T-helper 2 cell treated with Interferon-gamma antibody and Interleukin-4, amounts not matched to agents 5 μg/mL and 100 μg/mL, for 36 hours (primary cell): ENCODE measurements at places on chromosomes 4 and X.

DNA sequence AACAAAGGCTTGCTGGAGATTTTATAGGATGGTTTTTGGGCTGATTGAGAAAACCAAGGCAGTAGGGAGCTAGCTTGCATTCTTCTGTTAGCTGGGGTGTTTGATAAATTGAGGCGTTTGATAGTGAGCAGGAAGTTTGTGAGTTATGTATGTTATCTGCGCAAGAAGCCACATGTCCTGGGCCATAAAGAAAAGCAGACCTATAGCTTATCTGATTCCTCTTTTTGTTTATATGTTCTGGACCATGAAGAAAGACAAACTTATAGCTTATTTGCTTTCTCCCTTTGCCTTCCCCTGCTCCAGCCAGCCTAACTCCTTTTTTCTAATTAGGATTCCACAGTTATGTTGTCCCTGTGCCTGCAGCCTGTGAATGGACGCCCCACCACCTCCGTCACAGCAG lies 9.2 kb downstream of the HNRNPH2 start:
- no peak for DNase-seq

- no peak for DNase-seq
These were observed 15.7 kb upstream of the BANK1 start for GRCh38 chr4:101774807-101775206.

DNA sequence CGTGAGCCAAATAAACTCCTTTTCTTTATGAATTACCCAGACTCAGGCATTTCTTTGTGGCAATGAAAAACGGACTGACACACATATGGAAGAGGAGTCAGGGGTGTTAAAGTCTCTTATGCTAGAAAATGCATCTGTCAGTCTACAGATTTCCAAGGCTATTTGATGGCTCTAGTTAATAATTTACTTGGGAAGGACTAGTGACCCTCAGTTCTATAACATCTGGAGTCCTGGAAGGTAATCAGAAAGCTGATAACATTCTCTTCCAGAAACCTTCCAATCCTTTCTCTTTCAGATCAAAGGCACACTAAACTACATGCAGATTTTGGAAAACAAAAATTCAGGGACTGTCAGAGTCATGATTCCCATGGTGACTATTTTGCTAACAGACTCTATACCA lies 142.0 kb upstream of the TEX13D start:
- DNase-seq, result no peak

DNA sequence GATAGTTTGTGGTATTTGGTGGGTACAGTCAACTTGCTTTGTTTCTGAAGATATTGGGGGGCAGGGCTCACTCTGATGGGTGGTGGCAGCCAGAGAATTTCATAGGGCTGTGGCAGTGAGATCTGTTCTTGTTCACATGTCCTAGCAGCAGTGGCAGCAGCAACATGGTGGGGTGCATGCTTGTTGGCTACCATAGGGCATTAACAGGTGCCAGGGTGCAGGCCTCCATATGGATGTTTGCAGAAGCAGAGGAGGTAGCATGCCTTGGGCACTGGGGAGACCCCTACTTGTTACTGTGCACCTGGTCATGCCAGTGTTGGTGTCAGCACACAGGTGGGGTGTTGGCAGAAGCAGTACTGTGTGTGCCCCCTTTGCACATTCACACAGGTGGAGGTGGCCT lies 96.3 kb upstream of the ZC4H2 start:
- DNase-seq, result no peak

- peak; percentile 6 for DNase-seq
These were observed 24.4 kb upstream of the PLAC8 start for GRCh38 chr4:83138946-83139345.

DNA sequence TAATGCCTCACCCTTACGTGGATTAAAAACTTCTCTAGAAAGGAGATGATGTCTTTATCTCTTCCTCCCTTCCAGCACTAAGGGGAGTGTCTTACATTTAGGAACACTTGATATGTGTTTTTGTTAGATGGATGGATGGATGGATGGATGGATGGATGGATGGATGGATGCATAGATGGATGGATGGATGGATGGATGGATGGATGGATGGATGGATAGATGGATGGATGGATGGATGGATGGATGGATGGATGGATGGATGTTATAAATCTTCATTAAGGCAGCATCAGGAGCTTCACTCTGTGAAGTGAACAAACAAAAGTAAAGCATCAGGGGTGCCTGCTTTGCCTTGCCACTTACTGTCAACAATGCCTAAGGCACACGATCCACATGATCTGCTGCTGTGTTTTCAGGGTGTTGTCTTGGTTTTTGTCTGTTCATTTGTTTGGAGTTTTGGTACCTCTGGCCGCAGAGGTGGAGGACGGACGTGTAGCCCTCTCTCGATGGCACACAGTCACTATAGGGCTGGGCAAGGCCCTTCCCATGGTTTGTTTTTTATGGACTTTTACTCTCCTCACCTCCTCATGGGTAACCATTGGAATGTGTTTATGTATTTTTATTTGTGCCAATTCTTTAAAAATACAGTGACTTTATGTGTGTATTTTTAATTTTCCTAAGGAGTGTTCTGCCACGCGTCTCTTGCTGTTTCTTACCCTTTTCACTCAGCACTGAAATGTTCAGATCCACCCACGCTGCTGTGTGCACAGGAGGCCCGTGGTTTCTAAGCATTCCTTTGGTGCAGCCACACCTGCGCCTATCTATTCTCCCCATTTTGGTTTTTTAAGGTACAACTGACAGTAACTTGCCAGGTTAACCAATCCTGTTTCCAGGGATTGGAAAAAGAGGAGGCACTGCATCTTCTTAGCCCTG lies 91.8 kb upstream of the ENPP6 start:
- peak; percentile 24 for DNase-seq

- no peak for DNase-seq
These were observed 946.2 kb downstream of the STPG2 start for GRCh38 chr4:97197106-97197505.

DNA sequence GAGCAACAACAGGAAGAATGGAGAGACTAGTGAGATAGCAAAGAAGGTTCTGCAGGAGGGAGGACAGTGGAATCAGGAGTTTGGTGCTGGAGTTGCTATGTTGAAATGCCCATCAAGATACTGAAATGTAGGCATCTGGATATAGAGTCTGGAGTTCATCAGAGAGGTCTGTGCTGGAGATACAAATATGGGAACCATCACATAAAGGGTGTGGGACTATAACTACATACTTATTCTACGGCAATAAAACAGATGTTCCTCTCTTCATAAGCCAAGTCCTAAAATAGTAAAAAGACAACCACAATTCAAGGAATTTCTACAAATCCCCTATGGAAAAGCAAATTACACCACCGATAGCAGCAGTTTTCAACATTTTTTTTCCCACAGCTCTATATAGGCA lies 1.6 kb downstream of the MED14 start:
- DNase-seq, result no peak

GRCh38 chr4:2787230-2788100 lies 5.4 kb upstream of the SH3BP2 start:
- peak; percentile 55 for DNase-seq

DNA sequence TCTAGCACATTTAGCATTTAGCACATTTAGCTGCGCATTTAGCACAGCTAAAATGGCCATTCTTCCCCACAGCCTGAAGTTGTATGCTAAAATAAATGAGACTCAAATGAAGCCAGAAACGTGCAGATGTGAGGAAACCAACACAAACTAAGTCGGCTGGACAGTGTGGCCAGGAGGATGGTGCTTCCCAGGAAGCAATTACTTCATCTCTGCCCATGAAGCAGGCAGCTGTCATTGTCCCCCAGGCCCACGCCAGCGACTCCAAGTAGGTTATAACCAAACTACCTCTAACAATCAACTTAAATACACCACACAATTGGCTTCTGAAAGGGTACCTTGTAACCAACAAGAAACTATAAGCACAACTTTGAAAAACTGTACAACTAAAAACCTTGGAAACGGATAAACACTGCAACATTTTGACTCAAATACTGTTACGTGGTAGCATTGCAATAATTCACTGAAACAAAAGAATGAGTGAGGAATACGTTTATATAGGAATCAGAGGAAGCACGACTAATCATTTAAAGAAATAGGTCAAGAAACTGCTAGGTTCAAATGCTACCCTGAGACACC lies 39.2 kb downstream of the AFAP1 start:
- no peak for DNase-seq

GRCh38 chr4:93646233-93646930 lies 182.2 kb upstream of the ATOH1 start:
- no peak for DNase-seq

GRCh38 chr4:113878668-113879067 lies 100.8 kb downstream of the ARSJ start:
- no peak for DNase-seq

- no peak for DNase-seq
These were observed 146.6 kb downstream of the TLL1 start for GRCh38 chr4:166019441-166020220.

DNA sequence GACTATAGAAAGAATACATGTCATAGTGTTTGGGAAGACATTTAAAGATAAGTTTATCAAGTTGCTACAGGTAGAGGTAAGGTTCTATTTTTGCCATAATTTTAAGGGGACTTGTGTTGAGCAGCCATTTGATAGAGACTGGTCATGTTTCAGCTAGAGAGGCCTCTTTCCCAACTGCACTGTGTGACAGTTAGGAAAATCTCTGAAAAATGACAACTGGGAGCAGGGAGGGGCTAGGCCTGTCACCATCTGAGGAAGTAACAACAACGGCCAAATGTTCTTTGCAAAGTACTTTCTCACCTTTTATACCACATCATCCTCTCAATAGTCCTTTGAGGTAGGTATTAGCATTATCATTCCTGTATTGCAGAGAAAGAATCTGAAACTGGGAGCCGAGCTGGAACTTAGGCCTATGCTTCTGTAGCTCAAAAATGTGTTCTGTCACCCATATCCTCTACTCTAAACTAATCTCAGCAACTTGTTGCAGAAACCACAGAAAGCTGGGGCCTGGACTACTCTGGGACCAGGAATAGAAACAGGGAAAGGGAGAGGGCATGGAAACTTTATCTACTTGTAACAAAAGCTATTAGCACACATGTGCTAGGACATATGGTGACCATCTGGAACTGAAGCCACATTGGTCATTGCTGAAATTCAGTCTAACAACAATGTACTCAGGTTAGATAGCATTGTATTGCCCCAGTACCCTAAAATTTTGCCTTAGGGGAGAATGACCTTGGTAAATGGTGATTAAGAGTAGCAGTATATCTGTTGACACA lies 198.9 kb downstream of the MID1IP1 start:
- DNase-seq, result no peak

GRCh38 chr4:10066206-10066605 lies 44.9 kb upstream of the SLC2A9 start:
- no peak for DNase-seq

DNA sequence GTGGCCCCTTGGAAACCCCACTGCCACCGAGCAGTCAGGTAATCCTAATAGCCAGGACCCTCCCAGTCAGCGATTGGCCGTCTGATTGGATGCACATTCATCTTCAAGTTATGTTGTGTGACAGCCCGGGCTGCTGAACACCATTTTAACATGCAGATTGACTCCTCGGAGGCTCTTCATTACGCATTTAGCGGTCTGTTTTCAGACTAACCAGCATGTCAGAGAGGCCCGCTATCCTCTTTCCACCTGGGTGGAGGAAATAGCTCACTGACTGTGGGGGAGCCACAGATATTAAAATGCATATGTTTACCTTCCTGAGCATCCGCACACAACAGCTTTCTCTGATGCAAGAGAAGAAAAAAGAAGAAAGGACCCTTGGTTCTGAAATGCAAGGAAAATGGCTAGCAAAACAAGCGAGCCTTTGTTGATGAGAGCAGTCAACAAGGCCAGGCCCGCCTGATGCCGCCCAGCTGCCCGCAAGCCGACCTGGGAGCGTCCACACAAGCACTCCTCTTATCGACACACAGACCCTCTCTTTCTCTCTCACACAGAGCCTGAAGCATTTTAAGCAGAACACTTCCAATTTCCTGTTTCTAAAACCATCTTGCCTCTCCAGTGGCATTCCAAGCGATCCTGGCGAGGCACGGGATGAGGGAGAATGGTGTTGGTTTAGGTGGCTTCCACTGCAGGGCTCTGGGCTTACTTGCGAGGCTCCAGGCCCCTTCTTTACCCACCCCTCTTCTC lies 118.3 kb downstream of the MGST2 start:
- no peak for DNase-seq

GRCh38 chr4:158819942-158820786 lies 51.3 kb downstream of the FNIP2 start:
- no peak for DNase-seq

DNA sequence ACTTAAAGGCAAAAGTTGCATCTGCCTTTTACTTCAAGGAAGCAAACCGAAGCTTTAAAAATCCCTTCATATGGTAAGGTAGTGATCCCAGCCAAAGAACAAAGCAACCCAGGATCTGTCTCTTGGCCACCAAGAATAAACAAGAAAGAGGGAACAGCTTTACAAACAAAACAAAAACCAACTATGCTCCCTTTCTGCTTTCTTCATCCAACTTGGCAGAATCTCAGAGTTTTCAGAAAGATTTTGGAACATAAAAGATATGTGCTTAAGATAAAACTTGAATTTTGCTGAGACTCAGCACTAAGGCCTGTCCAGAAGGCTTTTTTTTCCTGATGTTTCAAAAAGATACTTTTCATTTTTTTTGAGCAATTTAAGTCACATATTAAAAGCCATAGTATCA lies 94.0 kb downstream of the COL4A6 start:
- DNase-seq, result no peak

GRCh38 chr4:83393908-83394307 lies 59.3 kb upstream of the HPSE start:
- no peak for DNase-seq

GRCh38 chrX:68931345-68931744 lies 102.5 kb downstream of the EFNB1 start:
- no peak for DNase-seq

- DNase-seq, result no peak
These were observed 190.6 kb downstream of the MID1IP1 start for GRCh38 chrX:38991656-38992440.

- DNase-seq, result no peak
These were observed 60.8 kb downstream of the DDX60 start for GRCh38 chr4:168257768-168258167.

- no peak for DNase-seq
These were observed 128.7 kb downstream of the WDFY3 start for GRCh38 chr4:84837751-84838150.
